ENCODE measurements at places on chromosomes 6 and 20. TPM values are rescaled to one million over a fixed set of nuclear protein-coding genes. Genes with fewer than 3 reads are reported as not detected.
A peak's percentile ranks its signal among the peaks of the same experiment; 100 is the strongest.

DNA sequence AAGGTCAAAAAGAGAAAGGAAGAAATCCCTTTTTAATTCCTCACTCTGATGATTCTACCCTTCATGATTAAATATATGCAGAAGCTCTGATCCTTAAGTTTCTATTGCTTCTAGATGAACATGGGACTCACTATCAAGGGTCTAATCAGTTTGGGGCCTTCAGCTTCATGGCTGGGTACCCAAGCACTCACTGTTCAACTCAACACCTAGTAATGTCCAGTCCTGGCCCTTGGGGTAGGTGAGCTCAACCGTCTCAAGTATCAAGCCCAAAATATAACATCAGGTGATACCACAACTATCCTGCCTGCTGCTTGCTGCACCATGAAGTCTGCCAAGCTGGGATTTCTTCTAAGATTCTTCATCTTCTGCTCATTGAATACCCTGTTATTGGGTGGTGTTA, at the start of gene SPINT4:
SPINT4 (plus strand) TSS at position 301 of the 400 bp plus-strand sequence; CDS start at position 322, 21 bp downstream.
- DNase-seq: no peak

GRCh38 chr6:148441454-148441911, 98.8 kb downstream of the SASH1 start:
- DNase-seq: no peak

Gene SIRPA
- total RNA-seq: 34.6 TPM

GRCh38 chr6:53492860-53493634, 51.9 kb downstream of the GCLC start:
- DNase-seq: no peak

DNA sequence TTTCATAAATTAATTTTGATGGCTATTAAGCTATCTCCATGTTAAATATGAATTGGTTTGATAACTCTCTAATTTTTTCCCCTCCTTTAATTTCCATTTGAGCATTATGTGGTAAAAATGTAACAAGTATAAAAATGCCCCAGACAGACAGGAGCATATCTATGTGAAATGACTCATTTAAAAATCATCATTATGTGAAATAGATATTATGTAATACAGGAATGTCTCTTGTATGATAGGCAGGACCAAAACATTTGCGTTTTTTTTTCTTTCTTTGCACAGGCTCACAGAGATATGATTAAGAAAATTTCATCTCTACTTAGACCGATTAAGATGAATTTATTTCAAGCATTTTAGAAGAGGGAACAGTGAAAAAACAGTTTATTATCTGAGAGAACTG, 95.8 kb downstream of the AKAP7 start:
- no peak for DNase-seq

DNA sequence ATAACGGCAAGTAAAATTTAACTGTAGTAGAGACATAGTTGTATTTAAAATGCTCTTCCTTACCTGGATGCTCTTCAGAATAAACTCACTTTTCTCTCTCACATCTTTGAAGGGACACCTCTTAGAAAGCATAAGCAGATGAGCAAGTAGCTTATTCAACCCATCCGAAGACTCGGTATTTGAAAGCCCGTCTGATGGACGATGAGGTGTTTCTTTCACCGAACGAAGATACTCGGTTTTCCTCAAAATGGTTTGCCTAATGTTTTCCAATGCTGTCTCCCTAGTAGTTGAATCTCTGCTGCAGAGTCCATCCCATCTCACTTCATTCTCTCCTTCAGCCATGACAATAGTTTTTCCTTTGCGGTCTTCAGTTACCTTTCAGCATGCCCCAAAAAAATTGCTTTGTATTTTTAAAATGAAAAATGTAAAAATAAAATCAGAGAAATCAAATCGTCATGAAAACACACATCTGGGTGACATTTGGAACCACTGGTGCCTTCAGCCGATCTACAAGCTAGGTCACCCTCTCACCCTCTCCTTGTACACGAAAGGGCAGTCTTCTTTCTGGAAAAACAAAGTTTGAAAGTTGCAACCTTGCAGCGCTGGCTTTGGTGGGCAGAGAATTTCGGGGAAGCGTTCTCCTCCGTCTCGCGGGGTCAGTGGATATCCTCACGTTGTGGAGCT, 772 bp downstream of the SESN1 start:
- no peak for DNase-seq

Gene OPRM1
- 0.14 TPM for total RNA-seq

Gene COL21A1
- total RNA-seq: 27.7 TPM

GRCh38 chr20:43691928-43692524, 25.1 kb downstream of the MYBL2 start:
- DNase-seq: no peak

- DNase-seq: no peak
Observed at GRCh38 chr20:10719740-10720385, 46.1 kb upstream of the JAG1 start.

Gene ZNF831
- 3.1 TPM for total RNA-seq

Gene IPCEF1
- total RNA-seq: 3.1 TPM

DNA sequence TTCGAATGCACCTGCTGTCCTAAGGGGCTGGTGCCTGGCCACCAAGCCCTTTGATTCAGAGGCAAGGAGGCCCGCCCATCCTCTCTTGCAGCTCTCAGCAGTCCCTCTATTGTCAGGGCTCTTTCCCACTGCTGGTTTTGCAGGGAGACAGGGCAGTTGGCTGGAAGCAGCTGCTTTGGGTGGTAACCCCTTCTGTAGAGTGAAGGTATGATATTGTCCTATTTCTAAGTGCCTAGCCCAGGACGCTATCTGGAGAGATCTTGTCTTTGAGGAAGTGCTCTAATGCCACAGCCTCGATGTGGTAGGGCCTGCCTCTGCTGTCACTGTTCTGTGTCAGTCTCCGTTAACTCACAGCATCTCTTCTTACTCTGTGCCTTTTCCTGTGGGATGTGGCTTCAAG, 5.6 kb downstream of the PLCG1 start:
- no peak for DNase-seq

- no peak for DNase-seq
Observed at GRCh38 chr6:160082627-160083026, 39.0 kb upstream of the SLC22A1 start.

DNA sequence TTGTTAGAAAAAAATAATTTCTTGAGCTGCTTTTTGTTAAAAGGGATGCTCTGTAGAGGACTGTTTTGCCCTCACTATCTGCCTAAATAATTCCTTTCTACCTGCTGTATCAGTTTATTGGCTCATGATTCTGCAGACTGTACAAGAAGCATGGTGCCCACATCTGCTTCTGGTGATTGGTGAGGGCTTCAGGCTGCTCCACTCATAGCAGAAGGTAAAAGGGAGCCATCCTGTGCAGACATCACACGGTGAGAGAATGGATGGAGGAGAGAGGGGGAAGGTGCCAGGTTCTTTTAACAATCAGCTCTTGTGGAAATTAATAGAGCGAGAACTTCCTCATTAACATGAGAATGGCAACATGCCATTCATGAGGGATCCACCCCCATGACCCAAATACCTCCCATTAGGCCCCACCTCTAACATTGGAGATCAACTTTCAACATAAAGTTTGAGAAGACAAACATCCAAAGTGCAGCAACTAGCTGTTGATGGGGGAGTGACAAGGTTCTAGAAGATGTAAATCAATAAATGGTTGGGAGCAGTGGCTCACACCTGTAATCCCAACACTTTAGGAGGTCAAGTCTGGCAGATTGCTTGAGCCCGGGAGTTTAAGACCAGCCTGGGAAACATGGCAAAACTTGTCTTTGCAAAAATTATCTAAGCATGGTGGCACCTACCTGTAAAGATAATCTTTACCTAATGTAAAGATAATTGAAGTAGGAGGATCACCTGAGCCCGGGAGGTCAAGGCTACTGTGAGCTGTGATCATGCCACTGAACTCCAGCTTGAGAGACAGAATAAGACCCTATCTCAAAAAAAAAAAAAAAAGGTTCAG, 15.7 kb upstream of the AHCY start:
- DNase-seq: no peak

- peak; percentile 23 for DNase-seq
Observed at GRCh38 chr6:144190593-144190992, 40.3 kb downstream of the STX11 start.

GRCh38 chr20:24529369-24529719, 59.9 kb downstream of the SYNDIG1 start:
- no peak for DNase-seq

DNA sequence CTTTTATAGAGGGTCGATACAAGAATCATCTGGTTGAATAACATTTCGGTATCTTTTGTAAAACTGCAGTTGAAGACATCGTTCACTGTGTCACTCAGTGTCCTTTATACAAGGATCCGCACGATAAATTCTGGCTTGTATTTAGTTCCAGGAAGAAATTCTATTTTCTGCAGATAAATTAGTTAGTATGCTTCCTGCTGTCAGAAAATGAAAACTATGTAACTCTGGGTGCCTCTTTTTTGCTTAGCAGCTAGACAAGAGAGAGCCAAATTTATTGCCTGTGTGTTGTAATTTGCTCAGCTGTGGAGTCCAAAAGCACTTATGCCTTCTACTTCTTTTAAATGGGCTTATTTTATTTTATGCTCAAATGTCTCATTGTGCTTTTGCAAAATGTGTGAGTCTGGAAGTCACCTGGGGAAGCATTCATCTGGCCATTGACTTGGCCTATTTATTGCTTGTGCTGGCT, 56.5 kb upstream of the KCNK16 start:
- DNase-seq: no peak

DNA sequence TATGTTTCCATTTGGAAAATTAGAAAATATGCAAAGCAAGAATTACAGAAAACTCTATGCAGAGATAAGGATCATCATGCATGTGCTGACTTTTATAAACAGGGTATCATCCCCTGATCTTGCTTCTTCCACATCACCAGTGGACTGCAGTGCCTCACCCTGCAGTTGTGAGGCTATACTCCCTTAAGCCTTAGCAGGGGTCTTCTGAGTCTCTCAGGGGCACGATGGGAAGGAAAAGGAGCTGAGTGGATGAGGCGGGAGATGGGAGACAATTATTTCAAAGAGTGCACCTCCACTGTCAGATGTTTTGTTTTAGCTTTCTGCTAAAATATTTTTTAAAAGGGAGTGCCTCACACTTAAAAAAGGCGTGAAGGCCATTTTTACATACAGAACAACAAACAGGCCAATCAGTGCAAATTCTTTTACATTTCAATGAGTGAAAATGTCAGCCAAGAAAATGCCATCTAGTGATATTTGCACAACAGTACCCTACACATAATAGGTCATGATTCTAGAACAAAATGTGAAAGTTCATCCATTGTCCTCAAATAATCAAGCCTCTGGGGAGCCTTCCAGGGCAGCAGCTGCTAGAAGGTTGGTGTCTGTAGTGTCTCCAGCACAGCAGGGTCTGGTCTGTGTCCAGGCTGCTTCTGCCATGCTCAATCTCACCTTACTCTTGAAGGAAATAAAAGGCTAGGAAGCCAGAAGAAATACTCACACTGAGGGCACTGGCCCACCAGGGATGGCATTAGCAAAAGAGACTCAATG, 13.2 kb upstream of the SERPINB9 start:
- DNase-seq: no peak

DNA sequence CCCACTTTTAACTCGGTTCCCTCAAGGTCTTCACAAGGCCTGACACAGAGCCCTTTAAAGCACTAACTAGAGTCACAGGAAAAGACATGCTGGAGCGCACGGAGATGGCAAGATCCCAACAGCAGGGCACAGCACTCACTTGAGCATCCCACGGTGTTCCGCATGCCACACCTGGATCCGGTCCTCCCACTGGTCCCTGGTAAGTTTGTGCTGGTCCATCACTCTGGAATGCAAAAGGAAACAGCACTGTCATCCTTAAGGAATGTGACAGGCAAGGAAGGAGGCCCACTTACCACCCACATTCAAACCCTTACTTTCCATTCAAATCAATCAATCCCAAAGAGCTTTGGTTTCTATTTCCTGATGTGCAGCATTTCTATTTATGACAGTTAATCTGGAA, 34.7 kb downstream of the EZR start:
- DNase-seq: no peak

GRCh38 chr6:134363323-134364039, 45.6 kb upstream of the SGK1 start:
- no peak for DNase-seq

DNA sequence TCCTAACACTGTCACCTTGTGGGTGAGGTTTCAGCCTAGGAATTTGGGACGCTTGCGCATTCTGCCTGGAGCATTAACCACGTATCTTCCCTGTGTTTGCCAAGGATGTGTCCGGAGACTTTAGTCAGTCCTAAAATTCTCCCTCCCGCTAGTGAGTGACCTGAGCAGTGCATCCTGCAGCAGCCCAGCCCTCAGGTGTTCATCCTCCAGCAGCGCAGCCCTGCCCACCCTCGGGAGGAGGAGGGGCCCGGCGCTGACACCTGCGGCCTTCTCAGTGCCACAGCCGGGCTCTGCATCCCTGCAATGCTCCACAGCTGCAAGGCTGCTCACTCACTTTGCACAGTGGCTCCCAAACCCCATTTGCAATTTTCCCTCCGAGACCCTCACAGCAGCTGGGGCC, 79.5 kb downstream of the ERMARD start:
- no peak for DNase-seq

Gene RBPJL
- total RNA-seq: not detected

- no peak for DNase-seq
Observed at GRCh38 chr6:84910906-84911607, 146.7 kb upstream of the TBX18 start.

DNA sequence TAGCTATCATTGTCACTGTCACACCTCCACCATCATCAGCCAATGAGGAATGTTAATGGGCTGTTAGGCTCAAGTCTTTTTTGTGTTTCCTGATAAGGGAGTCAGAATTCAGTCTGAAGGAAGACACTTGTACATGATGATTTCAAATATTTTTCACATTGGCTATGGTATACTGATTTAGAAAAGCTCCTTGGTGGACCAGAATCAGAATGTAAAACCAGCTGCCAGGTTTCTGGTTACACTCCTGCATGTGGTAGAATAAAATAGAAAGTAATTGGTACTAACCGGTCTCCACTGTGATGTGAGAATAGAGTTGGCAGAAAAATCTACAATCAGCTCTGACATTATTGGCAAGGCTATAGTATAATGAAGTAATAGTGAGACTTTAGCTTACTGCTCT, 10.7 kb downstream of the COL9A1 start:
- no peak for DNase-seq

- DNase-seq: no peak
Observed at GRCh38 chr20:37987602-37988290, 45.5 kb downstream of the TTI1 start.

- DNase-seq: no peak
Observed at GRCh38 chr6:6604566-6604965, 16.0 kb downstream of the LY86 start.

Gene C6orf52
- not detected for total RNA-seq

Gene NMBR
- 0.41 TPM for total RNA-seq

Gene FOXP4
- total RNA-seq: 14.1 TPM

DNA sequence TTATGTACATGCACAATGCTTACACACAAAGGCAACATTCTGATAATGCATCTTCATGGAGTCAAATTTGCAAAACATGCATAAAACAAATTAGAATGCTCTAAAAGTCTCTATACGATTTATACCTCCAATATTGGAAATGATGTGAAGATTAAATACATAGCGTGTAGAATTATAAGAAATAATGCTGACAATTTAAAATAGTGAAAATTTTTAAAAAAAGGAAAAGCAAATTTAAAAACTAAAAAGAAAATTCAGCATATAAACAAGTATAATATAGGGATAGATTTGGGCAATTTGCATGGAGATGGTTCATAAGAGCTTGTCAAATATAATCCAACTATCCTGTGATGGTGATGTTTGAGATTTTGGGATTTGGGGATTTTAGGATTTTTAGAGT, 14.9 kb downstream of the TCF21 start:
- DNase-seq: no peak

Gene CLVS2
- 6.2 TPM for total RNA-seq
